ENCODE measurements at places on chromosomes 1 and 21. TPM values are rescaled to one million over a fixed set of nuclear protein-coding genes. Genes with fewer than 3 reads are reported as not detected.

The RGS18 gene
- 1.2 TPM for total RNA-seq

The TSPEAR gene
- total RNA-seq, result not detected

The SLFNL1 gene
- not detected for total RNA-seq

The SASS6 gene
- 1.6 TPM for total RNA-seq

The IRF6 gene
- 32.6 TPM for total RNA-seq

The HIPK1 gene
- total RNA-seq, result 50.1 TPM

DNA sequence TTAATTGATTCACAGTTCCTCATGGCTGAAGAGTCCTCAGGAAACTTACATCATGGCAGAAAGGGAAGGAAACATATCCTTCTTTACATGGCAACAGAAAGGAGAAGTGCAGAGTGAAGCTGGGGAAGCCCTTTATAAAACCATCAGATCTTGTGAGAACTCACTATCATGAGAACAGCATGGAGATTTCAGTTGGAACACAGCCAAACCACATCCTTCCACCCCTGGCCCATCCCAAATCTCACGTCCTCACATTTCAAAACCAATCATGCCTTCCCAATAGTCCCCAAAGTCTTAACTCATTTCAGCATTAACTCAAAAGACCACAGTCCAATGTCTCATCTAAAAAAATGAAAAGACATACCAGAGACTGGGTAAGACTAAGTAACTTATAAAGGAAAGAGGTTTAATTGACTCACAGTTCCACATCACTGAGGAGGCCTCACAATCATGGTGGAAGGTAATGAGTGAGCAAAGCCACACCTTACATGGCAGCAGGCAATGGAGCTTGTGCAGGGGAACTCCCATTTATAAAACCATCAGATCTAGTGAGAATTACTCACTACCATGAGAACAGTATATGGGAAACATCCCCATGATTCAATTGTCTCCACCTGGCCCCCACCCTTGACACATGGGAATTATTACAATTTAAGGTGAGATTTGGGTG lies 105.2 kb downstream of the MRPL39 start:
- no peak for DNase-seq

- DNase-seq, result no peak
These were observed 155.3 kb upstream of the JUN start for GRCh38 chr1:58939146-58939545.

GRCh38 chr1:58398714-58399113 lies 147.8 kb downstream of the OMA1 start:
- DNase-seq, result no peak

DNA sequence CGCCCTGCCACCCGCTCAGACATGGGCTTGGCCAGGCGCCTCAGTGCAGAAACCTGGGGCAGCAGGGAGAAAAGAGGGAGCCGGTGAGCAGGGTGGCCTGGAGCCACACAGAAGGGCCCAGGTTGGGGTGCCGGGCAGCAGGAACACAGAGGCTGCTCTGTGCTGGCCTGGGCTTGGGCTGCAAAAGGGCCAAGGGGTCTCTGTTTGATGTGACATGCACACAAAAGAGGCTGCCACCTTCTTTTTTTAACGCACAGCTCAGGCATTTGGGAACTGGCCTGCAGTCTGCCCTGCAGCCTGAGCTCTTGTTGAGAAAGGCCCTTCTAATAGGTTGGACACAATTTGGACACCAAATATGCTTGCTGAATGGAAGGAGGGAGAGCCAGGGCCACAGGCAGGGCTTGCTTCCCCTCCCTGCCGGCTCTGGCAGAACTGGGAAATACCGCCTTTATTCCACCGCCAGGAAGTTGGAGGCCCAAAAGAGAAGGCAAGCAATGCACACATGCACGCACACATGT lies 32.4 kb downstream of the KIF21B start:
- no peak for DNase-seq

DNA sequence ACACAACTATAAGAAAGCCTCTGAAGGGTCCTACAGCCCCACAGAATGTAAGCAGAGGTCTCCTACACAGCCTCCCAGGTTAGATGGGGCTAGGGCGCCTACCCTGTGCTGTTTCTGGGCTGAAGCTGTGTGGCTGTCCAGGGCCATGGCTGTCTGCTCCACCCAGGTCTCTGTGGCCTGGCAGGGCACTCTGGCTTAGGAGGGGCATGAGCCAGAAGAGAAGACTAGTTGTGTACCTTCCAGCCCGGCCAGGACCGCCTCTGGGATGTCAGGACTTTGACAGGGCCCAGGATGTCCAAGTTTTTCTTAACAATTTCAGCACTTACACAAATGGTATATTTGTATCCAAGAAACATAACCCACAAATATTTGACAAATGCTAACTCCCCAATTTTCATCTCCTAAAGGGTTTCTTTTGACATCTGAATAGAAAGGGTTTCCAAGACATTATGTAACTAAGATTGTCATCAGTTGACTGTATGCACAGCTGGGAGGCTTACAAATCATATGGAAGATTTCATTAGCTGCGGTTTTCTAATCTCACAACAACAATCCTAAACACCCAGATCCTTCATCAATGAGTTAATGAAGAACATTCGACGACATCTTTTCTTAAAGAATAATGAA lies 80.5 kb downstream of the HSF2BP start:
- DNase-seq, result no peak

DNA sequence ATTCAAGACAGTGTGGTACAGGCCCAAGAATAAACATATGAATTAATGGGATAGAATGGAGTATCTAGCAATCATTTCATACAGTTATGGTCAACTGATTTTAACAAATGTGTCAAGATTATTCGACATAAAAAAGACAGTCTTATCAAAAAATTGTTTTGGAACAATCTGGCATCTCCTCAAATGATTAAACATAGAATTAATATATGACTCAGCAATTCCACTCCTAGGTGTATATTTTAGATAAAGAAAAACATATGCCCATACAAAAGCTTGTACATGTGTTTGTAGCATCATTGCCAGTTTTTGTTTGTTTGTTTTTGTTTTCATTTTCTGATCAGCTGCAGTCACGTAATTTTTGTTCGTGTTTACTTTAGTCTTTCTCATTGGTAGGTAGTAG lies 1188.3 kb downstream of the BRINP3 start:
- DNase-seq, result no peak

DNA sequence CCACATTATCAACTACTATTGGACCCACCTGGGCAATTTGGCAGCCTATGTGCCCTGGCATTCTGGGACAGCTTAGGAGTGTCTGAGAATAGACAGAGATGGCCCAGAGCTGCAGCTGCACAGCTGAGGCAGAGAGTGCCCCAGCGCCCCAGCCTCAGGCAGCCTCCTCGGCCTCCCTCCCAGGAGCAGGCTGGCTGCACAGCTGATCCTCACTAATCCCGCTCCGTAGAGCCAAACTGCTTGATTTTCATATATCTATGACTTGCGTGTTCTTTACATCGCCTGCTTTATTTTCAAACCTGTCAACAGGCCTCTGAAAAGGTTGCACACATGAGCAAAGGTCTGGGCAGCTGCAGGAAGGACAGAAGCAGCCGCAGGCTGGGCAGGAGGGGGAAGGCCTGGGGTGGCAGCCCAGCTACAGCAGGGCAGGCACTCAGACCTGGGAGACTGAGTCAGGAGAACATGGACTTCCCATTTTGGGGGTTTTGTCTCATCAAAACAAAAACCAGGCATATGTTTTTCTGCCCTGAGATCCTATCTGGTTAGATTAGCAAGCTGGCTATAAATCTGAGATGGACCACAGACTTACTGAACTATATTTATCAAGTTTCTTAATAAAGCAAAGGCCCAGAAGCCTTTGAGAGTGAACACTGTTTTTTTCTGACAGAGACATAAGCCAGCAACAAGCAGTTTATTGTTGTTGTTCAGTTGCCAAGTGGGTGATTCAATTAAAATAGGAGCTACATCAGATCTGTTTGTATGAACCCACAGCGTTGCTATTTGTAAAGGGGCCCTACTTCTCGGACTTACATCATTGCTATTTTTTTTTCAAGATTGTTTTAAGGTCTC lies 301.8 kb upstream of the DUSP10 start:
- no peak for DNase-seq

DNA sequence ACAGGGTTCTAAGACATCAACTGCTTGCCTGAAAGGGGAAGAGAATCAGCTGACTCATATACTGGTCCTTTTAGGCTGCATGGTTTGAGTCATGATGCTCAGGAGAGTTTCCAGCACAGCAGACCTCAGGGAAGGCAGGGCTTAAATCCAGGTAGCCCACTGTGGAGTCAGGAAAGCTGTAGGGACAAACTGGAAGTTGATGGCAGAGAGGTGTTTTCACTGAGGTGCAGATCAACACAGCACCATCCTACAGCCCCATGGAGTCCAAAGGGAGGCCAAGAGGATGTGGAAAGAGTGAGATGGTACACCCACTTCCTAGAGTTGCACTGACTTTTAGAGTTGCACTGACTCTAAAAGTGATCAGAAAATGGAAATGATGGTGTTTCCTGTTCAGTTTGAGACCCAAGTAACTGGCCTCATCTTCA lies 252.4 kb upstream of the DUSP10 start:
- no peak for DNase-seq

GRCh38 chr1:69070660-69071373 lies 496.9 kb upstream of the LRRC7 start:
- DNase-seq, result no peak

DNA sequence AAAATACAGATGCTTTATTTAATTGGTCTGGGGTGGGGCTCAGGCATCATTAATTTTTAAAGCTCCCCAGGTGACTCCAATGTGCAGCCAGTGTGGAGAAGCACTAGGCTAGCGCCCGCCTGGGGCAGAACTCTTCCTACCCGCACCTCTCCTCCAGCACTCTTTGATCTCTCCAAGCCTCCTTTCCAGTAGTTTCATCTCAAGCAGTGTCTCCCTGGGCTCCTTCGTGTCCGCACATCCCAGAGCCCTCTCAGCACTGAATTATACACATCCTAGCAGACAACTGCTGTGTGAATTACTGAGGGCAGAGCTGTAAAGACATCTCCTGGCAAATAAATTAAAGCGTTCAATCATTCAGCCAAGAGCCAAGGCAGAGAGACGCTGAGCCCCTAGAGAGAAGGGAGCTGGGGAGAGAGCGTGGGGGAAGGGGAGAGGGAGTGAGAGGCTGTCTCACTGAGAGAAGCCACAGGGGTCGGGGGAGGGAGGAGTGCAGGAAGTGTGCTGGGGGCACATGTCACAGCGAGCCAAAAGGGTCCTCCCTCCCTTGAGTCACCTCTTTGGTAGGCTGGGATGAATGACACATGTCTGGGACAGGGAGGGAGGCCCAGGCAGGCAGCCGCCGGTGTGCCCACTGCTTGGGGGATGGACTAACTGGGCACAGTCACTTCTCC lies 21.0 kb upstream of the PARP1 start:
- DNase-seq, result no peak

GRCh38 chr1:8541961-8542521 lies 224.1 kb downstream of the SLC45A1 start:
- no peak for DNase-seq

DNA sequence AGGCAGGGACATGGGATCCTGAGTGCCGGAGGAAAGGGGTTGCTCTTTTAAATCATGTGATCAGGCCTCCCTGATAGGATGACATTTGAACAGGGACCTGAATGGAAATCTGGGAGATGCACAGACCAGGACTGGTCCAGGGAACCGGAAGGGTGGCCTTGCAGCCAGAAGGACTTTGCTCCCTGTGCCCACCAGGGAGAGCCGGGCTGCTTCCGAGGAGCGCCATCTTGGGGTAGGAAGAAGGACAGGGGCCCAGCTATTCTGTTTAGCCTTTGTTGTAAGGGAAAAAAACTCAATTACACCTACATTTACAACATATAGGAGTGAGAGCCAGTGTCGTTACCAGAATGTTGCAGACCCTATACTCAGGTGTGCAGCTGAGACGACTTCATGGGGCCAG lies 5.5 kb downstream of the KLHDC7A start:
- no peak for DNase-seq

- peak; percentile 95 for DNase-seq
These were observed 28.5 kb downstream of the ECE1 start for GRCh38 chr1:21261551-21262292.

- peak; percentile 93 for DNase-seq
These were observed 140.9 kb upstream of the ARHGEF16 start for GRCh38 chr1:3313576-3313950.

- DNase-seq, result no peak
These were observed 7.7 kb upstream of the CDC42 start for GRCh38 chr1:22044690-22045420.

DNA sequence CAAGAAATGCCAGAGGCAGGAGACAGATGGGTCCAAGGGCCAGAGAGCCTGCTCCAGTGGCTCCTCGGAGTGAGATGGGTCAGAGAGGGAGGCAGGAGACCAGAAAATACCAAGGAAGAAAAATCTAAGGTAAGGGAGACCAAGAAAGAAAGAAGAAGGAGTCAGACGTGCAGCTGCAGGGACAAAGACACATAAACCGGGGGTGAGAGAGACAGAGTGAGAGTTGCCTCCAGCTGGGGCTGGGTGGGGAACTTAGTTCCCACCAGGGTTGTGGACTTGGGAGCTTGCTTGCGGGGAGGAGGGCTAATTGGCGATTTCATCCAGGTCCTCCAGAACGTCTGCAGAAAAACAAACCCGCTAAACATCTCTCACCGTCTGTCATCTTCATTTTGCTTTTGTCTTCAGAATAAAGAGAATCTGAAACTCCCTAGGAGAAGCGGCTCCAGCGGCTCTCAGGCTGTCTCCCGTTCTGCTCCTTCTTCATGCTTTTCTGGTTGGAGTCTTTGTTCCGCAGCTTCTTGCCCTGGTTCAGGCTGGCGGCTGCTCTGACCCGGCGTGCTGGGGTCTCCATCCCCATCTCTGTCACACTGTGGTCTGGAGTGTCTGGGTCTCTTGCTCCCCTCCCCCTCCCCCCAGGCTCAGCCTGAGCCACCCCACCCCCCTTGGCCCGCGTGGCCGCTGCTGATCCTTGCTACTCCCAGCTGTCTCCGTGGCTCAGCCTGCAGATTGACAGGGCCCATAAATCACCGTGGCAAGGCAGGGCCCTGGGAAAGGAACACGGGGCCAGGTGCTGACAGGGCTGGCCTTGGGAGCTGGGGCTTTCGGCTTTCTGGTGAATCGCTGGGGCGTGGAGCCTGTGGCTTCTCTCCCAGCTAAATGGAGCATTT lies 66.6 kb downstream of the UBIAD1 start:
- DNase-seq, result no peak

GRCh38 chr1:97826820-97827219 lies 94.0 kb downstream of the DPYD start:
- DNase-seq, result no peak

DNA sequence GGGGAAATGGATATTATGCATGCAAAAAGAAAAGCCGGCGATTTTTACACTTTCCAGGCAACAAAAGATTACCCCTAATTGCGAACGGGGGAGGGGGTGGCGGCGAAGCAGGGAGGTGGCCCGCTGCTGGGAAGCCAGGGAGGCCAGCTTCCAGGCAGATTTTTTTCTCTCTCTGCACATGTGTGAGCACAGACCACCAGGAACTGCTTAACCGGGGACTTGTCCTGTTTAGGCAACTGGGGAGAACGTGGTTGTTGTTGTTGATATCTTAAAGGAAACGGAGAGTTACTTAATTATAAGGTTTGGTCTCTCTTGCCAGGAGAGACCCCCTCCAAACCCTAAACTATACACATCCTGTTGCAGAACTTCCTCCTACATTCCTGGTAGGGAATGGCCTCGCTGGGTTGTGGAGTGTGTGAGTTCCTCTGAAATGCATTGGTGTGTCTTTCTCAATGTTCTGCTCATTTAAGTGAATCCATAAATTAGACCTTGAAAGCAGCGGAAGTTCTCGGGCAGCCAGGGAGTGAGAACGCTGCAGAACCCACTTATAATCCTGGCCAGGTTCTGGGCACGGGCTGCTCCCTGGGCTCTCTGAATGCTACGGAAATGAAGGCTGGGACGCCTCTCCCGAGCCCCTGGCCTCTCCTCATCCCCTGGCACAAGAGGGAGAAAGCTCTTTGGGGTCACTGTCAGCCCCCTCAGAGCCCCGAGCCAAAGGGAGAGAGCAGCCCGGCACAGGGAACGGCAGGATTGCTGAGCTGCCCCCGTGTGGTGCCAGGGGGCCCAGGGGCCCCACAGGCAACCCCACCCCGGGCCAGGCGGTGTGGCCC lies 250.0 kb downstream of the FOXD2 start:
- DNase-seq, result no peak

All from right atrium auricular region (tissue), 2 donors.